ENCODE measurements at places on chromosomes 1 and 21.

DNA sequence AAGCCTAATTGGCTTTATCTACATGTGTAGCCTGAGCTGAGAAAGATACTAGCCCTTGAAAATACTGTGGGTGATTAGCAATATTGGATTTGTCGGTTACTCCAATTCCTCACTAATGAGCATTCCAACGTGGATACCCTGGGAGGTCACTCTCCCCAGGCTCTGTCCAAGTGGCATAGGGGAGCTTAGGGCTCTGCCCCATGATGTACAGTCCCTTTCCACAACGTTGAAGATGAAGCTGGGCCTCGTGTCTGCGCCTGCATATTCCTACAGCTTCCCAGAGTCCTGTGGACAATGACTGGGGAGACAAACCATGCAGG is 2.6 kb downstream of the RCC1 start:
- H3K27me3 ChIP-seq, result peaks cover 16% of the 10 kb centered on the region
- H3K27ac ChIP-seq, result peak overlapping the region; percentile 100
- peak; percentile 30 for DNase-seq
- H3K36me3 ChIP-seq, result peaks cover 75% of the 10 kb centered on the region

DNA sequence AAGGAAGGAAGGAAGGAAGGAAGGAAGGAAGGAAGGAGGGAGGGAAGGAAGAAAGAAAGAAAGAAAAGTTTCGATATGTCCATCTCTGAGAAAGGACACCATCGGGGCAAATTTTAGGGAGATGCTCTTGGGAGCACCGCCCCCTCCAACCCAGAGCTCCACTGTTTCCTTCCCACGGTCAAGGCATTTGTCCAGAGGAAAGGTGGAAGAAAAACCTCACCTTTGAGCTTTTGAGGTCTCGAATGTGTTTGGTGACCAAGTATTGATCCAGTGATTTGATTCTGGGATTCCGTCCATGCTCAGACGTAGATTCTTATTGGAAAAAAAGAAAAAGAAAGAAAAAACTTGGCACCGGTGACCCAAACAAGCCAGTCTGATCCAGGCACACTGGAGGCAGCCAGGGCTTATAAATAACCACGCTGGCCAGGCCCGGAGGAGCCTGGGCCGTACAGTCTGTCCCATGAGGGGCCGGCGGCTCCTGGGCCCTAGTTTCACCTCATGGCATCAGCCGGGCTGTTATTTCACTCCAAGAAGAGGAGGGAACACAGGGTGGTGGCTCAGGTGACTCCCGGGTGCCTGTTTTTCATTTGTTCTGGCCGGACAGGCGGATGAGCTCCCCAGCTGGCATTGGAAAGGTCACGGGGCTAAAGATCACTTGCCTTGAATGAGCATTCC is 36.1 kb upstream of the SLC25A33 start:
- H3K27ac ChIP-seq, result no peak overlapping the region
- H3K4me1 ChIP-seq, result no peaks in the 10 kb centered on the region
- DNase-seq, result no peak
- peaks cover 2% of the 10 kb centered on the region for H3K27me3 ChIP-seq
- no peak overlapping the region for H3K4me3 ChIP-seq

DNA sequence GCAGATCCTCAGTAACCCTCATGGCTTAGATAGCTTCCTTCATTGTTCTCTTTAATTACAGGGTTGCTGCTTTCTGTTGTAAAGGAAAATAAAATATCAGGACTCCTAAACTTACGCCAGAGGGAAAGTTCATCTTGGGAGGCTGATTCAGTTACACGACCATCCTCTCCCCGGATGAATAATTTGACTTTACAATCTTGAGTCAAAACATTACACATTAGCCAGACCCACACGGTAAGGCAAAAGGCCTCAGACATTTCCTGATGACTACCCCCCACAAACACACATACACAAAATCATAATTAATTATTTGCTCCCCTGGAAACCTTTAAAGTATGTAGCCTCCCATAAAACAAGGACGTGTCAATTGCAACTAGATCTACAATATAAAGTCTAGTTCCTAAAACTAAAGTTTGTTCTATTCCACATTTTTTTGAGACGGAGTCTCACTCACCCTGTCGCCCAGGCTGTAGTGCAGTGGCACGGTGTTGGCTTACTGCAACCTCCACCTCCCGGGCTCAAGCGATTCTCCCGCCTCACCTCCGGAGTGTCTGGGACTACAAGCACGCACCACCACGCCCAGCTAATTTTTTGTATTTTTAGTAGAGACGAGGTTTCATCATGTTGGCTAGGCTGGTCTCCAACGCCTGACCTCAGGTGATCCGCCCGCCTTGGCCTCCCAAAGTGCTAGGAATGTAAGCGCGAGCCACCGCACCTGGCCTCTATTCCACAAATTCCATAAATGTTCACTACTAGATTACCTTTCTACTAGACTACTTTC is 830 bp upstream of the PRDX1 start:
- H3K36me3 ChIP-seq, result peaks cover 25% of the 10 kb centered on the region
- peaks cover 10% of the 10 kb centered on the region for H3K27me3 ChIP-seq
- no peak for DNase-seq
- peaks cover 51% of the 10 kb centered on the region for H3K4me1 ChIP-seq
- peak overlapping the region; percentile 94 for H3K4me3 ChIP-seq

GRCh38 chr1:147771226-147772125 is 11.1 kb upstream of the GJA5 start:
- peaks cover 7% of the 10 kb centered on the region for H3K4me1 ChIP-seq
- H3K4me3 ChIP-seq, result no peak overlapping the region
- peaks cover 18% of the 10 kb centered on the region for H3K27me3 ChIP-seq
- no peaks in the 10 kb centered on the region for H3K36me3 ChIP-seq
- H3K27ac ChIP-seq, result peak overlapping the region; percentile 44
- no peak for DNase-seq
